Activated CD4-positive, alpha-beta T cell treated with anti-CD3 and anti-CD28 coated beads, Interleukin-2, Interleukin-6, amounts not matched to agents 100 ng/mL and 50 ng/mL, durations not matched to agents 16 hours and 8 hours (primary cell): ENCODE measurements at places on chromosomes 1 and 21.
A peak's percentile ranks its signal among the peaks of the same experiment; 100 is the strongest.

- DNase-seq: no peak
Measured at GRCh38 chr1:226542623-226543103, 5.9 kb upstream of the STUM start.

DNA sequence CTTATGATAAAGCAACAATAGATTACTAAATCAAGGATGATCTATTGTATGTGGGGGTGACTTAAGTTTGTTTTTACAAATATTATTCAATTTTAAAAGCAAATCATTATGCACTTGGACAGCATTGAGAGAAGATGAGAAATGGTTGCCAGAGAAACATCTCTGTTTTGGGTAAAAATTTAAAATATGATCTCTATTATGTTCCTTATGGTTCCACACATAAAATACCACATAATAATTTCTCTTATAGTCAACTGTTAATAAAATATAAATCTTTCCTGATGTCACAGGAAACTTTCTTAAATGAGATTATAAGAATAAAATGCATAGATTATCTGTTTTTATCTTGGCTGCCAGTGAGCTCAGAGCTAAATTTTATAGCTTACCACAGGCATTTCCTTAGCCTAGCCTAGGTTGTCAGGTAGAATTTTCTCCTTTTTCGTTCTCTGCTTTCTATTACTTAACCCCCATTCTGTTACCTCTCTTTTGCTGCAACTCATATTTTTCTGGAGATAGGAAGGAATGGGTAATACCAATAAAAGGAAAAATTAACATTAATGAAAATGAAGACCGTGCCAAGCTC lies 109.7 kb downstream of the TGFB2 start:
- DNase-seq: no peak

- no peak for DNase-seq
Measured at GRCh38 chr21:23017989-23018388, 2019.8 kb downstream of the NCAM2 start.

DNA sequence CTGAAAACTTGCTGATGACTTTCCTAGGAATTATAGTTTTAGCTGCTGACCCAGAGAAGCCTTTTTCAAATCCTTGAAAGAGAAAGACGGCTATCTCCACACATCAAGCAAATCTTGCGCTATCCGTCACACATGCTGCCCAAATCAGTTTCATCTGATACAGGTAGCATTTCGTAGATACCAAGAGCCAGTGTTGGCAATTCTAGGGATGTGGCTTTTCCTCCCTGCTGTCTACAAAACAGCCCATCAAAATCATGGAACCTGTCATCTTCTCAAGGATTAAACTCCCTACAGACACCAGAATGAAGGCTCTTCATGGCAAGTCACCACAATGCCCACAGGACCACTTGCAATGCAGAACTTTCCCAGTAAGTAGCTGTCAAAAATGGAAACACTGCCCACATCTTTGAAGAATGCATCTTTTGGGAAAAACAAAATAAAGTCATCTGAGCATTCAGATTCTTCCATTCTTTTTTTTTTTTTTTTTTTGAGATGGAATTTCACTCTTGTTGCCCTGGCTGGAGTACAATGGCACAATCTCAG lies 10.4 kb downstream of the STX6 start:
- DNase-seq: no peak

- peak; percentile 23 for DNase-seq
Measured at GRCh38 chr1:222790520-222790919, 24.3 kb upstream of the DISP1 start.

DNA sequence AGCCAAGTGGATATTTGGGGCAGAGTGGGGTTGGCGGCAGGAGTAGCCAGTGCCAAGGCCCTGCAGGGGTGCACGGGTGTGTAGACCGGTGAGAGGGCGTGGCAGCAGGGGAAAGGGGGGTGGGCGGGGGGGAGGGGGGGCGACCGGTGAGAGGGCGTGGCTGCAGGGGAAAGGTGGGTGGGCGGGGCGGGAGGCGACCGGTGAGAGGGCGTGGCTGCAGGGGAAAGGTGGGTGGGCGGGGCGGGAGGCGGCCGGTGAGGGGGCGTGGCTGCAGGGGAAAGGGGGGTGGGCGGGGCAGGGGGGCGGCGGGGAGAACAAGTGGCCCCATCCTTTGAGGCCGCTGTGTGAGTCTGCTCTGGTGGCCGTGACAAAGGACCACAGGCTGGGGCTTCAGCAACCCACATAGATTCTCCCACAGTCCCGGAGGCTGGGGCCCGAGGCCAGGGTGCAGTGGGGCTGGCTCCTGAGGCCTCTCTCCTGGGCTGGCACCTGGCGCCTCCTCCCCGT lies 25.8 kb downstream of the RRP1 start:
- no peak for DNase-seq

GRCh38 chr21:34223376-34223775 lies 140.4 kb upstream of the KCNE2 start:
- DNase-seq: no peak

DNA sequence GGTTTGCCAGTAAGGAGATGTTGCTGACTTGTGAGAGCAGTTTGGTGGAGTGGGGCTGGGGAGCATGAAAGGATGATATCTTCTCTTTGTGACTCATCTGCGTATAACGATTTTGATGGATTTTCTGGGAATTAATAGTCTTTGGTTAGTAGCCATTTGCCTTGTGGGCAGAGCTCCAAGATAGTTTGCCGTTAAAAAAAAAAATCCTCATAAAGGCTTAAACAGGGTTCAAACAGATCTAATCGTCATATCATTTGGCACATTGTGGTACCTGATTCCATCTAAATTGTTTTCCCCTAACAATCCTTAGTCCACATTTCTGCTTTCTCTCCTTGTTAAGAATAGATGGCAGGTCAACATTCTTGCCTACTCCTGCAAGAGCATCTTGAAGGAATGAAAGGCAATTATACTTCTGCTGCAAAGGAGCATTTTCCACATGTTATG lies 168.0 kb downstream of the PPP1R12B start:
- DNase-seq: no peak

DNA sequence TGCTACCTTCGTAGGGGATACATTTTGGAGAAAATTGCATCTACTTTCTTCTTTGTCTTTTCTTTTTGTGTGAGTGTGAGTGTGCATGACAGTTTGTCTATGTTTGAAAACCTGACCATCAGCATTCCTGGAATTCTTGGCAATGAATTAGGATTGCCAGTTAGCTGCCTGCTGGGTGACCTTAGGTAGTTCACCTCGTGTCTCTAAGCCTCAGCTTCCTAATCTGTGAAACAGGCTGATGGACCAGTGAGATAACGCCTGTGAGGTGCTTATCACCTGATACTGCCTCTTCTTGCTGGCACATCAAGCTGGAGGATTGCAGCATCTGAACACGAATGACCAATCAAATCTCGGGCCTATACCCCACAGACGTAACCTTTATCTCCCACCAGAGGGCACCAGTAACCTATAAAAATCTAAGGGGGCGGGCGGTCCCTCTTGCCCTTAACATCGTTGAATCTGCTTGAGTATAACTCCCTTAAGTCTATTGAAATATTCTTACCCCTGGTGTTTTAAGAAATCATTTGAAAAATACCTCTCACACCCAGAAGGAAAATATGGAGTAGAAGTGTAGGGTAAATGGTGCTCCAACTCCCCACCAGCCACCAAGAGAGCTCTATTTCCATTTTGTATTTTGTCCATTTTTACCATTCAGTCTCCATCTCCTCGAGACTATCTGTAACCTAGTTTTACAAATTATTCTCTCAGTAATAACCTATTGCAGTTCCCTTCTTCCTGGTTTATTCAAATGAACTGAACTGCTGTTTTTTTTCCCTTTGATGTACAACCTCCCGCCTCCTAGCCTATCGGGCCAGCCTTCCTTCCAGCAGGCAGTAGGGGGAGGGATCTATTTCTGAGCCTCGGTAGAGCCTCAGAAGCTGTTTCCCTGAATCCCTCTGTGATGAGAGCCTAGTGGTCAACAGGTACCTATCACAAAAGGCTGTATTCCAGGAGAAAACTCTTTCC lies 49.7 kb downstream of the MDM4 start:
- DNase-seq: peak; percentile 80

DNA sequence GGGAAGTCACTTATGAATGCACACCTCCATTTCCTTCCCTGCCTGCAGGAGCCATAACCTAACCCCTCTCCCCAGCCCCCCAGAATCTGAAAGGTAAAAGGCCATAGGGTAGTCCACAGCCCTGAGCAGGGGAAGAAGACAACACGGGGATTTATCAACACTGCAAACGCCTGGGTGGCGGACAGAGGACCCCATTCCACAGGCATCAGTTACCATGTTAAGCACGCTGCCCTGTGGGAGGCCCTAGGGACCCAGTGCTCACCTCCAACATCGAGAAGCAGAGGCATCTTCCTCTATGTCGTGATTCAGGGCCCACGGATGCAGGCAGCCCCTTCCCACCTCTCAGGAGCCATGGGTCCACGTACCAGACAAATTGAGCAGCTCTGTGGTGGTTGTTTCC lies 523.8 kb downstream of the MATN1 start:
- no peak for DNase-seq

- DNase-seq: no peak
Measured at GRCh38 chr1:110915804-110916203, 42.9 kb downstream of the CD53 start.

DNA sequence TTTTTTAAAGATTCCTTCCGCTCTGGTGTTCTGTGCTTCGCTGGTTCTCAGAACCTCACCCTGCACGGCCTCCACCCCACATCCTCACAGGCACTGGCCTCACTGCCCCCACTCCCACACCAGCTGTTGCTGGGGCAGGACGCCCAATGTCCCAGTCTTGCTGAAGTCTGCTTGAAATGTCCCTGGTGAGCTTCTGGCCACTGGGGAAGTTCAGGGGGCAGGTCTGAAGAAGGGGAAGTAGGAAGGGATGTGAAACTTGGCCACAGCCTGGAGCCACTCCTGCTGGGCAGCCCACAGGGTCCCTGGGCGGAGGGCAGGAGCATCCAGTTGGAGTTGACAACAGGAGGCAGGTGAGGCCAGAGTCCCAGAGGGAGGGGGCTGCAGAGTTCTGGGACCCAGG lies at the start of gene C1QA:
C1QA (plus strand) TSS at position 276 of the 400 bp plus-strand sequence. CDS start 989 bp downstream, outside the sequence.
- DNase-seq: no peak
